Hepatocyte (in vitro differentiated cells): ENCODE measurements at places on chromosomes 6 and 20. TPM values are rescaled to one million over a fixed set of nuclear protein-coding genes. Genes with fewer than 3 reads are reported as not detected.

DNA sequence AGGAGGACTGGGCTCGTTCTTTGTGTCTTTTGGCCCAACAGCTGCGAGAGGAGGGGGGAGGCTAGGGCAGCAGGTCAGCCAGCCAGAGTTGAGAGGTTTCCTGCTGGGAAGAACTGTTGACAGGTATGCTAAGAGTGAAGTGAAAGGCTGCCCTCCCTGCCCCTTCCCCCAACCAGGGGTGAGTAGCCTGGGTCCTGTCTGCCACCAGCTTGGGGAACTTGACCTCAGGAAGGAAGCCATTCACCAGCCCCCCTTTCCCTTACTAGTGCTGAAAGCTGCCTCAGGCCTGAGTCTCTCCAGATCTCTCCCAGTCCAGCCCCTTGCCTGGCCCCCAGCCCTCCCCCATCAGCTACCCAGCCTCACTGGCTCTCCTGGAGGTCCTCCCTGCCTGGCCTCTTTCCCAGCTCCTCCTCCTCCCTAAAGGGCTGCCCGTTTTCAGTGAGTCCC is 20.7 kb upstream of the ZNF76 start:
- no peaks in the 10 kb centered on the region for H3K27me3 ChIP-seq
- peaks cover 30% of the 10 kb centered on the region for H3K4me1 ChIP-seq
- DNase-seq, result peak; percentile 56
- H3K36me3 ChIP-seq, result no peaks in the 10 kb centered on the region
- H3K4me3 ChIP-seq, result no peak overlapping the region

- H3K36me3 ChIP-seq, result no peaks in the 10 kb centered on the region
- no peaks in the 10 kb centered on the region for H3K27me3 ChIP-seq
- peak overlapping the region; percentile 80 for H3K27ac ChIP-seq
- peaks cover 8% of the 10 kb centered on the region for H3K4me1 ChIP-seq
Observed at GRCh38 chr20:44456611-44457010, 19.1 kb upstream of the TTPAL start.

DNA sequence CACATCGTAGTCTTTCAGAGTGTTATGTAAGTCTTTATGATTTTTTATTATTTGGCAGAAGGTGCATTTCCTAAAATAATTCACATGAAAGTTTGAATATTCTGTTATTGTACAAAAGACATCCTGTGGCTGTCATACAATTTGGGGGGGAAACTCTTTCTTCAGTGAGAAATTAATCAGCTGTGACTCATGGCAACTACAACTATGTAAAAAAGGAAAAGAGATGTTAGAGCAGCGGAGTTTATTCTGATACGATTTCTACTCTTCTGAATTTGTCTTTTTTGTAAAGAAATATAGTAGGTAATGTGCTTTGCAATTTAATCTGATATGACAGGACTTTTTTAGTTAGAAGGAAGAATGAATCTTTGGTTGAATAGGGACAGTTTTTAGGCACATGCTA is 14.2 kb downstream of the COL19A1 start:
- no peaks in the 10 kb centered on the region for H3K27me3 ChIP-seq
- no peak for DNase-seq
- H3K36me3 ChIP-seq, result no peaks in the 10 kb centered on the region
- no peaks in the 10 kb centered on the region for H3K4me1 ChIP-seq
- H3K27ac ChIP-seq, result no peak overlapping the region

DNA sequence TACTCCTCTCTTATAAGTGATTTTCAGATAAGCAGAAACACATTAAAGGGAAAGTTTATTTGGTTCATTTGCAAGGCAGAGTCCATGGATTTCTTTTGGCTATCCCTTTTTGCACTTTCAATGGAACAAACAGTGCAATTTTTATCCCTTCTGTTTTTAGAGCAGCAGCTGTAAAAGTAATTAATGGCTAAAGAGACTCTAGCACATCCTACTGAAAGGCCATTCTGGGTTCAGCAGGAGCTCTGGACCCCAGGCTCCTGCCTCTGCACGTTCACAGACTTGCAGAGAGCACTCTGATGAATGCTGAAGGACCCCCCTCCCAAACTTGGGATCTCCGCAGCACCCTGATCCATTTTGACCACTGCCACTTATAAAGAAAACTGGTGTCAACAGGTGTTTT is 40.3 kb upstream of the PDE7B start:
- H3K4me1 ChIP-seq, result peaks cover 3% of the 10 kb centered on the region
- no peaks in the 10 kb centered on the region for H3K27me3 ChIP-seq
- DNase-seq, result no peak
- H3K4me3 ChIP-seq, result no peak overlapping the region

GRCh38 chr20:4243071-4243470 is 227.7 kb upstream of the RNF24 start:
- H3K27me3 ChIP-seq, result peaks cover 6% of the 10 kb centered on the region
- peak; percentile 53 for DNase-seq
- no peak overlapping the region for H3K27ac ChIP-seq
- H3K4me3 ChIP-seq, result no peak overlapping the region
- H3K4me1 ChIP-seq, result peaks cover 13% of the 10 kb centered on the region
- no peaks in the 10 kb centered on the region for H3K36me3 ChIP-seq

- H3K36me3 ChIP-seq, result no peaks in the 10 kb centered on the region
- no peak overlapping the region for H3K27ac ChIP-seq
- no peaks in the 10 kb centered on the region for H3K27me3 ChIP-seq
Observed at GRCh38 chr20:47776639-47777038, 8.6 kb downstream of the SULF2 start.

DNA sequence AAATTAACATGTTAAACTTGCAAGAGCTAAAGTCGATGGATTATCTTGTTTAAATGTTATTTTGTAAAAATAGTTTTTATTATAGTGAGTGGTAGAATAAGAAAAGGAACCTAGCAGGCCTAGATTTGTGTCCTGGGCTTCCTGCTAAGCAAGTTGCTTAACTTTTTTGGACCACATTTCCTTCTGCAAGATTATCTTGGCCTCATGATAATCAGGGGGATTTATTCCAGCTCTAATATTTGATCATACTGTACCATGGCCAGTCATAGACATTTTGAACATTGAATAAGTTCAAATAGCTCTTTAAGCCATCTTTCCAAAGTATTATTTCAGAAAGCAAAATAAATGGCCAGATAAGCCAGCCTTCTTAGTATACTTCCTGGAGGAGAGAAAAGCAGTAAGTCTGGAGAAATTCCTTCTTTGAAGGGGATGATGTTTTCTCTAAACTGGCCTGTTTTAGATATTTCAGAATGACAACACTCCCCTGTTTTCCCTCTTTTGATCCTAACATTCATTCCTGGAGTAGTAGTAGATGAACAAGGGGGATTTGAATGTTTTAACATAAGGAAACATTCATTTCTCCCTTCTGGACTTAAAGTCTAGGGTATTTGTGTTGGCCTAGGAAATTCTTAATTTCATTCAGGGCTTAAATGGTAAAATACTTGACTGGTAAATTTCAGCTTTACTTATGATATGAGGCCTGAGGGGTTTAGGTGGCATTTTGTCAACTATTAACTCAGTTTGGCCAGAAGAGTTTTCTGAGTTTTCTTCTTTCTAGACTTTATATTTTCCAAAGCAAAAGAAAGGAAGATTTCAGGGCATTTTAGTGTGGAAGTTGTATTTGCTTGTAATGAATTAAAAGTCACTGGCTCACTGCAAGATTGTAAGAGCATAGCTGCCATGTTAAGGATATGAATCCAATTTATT is 108.8 kb upstream of the SCGN start:
- H3K27ac ChIP-seq, result peak overlapping the region; percentile 5
- DNase-seq, result no peak
- no peak overlapping the region for H3K4me3 ChIP-seq
- no peaks in the 10 kb centered on the region for H3K27me3 ChIP-seq
- H3K4me1 ChIP-seq, result peaks cover 9% of the 10 kb centered on the region

DNA sequence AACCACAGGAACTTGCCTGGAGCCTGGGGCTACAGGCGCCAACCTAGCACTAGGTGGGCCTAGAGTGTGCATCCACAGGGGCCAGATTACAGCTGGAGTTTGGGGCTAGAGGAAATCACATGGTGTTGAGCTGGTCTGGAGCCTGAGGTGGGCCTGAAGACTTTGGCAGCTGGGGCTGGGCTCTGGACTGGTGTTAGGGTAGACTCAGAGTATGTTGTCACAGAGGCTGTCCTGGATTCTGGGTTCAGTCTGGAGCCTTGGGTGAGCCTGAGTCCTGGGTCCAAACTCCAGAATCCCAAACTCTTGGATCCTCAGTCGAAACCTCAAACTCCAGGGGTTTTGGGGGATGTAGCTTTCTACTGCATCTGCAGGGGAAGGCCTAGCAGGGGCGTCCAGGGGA is 356.7 kb downstream of the FRK start:
- DNase-seq, result no peak
- H3K4me3 ChIP-seq, result no peak overlapping the region
- H3K27me3 ChIP-seq, result no peaks in the 10 kb centered on the region
- no peak overlapping the region for H3K27ac ChIP-seq
- no peaks in the 10 kb centered on the region for H3K36me3 ChIP-seq
- no peaks in the 10 kb centered on the region for H3K4me1 ChIP-seq

GRCh38 chr6:109483735-109484057 is 677 bp upstream of the ZBTB24 start:
- no peak overlapping the region for H3K27ac ChIP-seq
- DNase-seq, result no peak
- no peaks in the 10 kb centered on the region for H3K36me3 ChIP-seq
- peak overlapping the region; percentile 42 for H3K4me3 ChIP-seq
- no peaks in the 10 kb centered on the region for H3K27me3 ChIP-seq
- H3K4me1 ChIP-seq, result peaks cover 28% of the 10 kb centered on the region

GRCh38 chr6:155448668-155449449 is 6.8 kb downstream of the NOX3 start:
- no peaks in the 10 kb centered on the region for H3K4me1 ChIP-seq
- H3K27me3 ChIP-seq, result no peaks in the 10 kb centered on the region
- H3K36me3 ChIP-seq, result no peaks in the 10 kb centered on the region
- DNase-seq, result no peak

DNA sequence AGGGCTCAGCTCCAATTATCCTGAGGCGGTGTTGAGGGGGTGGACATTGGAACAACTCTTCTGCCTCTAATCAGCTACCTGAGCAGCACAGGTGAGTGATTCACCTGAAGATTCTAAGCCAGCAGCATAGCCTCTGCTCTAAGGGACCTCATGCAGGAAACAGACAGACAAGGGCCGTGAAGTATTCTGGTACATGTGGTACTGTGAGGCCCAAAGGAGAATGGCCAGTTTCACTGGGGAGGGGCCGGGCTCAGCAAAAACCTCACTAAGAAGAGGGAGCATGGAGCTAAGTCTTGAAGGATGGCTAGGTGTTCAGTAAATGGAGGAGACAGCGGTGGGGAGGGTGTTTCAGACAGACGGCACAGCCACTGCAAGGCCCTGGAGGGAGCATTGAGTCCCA is 58.5 kb upstream of the CCDC167 start:
- H3K36me3 ChIP-seq, result no peaks in the 10 kb centered on the region
- DNase-seq, result no peak
- no peak overlapping the region for H3K4me3 ChIP-seq

- peaks cover 3% of the 10 kb centered on the region for H3K4me1 ChIP-seq
- peak overlapping the region; percentile 63 for H3K27ac ChIP-seq
- H3K27me3 ChIP-seq, result no peaks in the 10 kb centered on the region
- no peak overlapping the region for H3K4me3 ChIP-seq
- peak; percentile 29 for DNase-seq
Observed at GRCh38 chr6:4727671-4728435, 48.4 kb upstream of the CDYL start.

DNA sequence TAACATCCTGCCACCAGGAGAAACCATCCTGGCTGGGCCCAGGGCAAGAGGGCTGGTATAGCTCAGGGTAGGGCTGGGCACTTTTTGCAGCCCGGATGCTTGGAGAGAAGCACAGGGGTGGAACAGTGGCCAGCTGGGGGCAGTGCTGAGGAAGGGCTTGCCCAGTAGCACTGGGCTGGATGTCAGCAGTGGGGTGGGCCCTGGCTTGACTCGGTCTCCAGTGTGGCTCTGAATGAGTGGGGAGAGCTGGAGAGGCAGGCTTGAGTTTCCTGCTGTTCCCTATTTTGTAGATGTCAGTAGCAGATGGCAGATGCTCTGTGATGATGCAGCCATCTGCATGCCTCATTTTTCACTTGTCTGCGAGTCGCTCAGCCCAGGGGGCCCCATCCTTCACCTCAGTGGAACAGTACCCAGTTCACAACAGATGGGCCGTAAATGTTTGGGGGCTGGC is 56.3 kb upstream of the TULP1 start:
- no peaks in the 10 kb centered on the region for H3K36me3 ChIP-seq
- peaks cover 9% of the 10 kb centered on the region for H3K4me1 ChIP-seq
- peak; percentile 40 for DNase-seq
- no peak overlapping the region for H3K27ac ChIP-seq

Gene TMC2
- not detected in 2 replicates for total RNA-seq

Gene FRS3
- total RNA-seq, result 0.84 and 1.4 TPM in 2 replicates
